ENCODE measurements at places on chromosomes 5 and 9.
A peak's percentile ranks its signal among the peaks of the same experiment; 100 is the strongest.

GRCh38 chr9:82673919-82674318 lies 389.0 kb downstream of the RASEF start:
- no peak for DNase-seq

GRCh38 chr5:178461004-178461730 lies 129.0 kb downstream of the COL23A1 start:
- DNase-seq, result peak; percentile 34

- DNase-seq, result peak; percentile 42
These were observed 8.0 kb downstream of the KLF9 start for GRCh38 chr9:70406434-70406862.

DNA sequence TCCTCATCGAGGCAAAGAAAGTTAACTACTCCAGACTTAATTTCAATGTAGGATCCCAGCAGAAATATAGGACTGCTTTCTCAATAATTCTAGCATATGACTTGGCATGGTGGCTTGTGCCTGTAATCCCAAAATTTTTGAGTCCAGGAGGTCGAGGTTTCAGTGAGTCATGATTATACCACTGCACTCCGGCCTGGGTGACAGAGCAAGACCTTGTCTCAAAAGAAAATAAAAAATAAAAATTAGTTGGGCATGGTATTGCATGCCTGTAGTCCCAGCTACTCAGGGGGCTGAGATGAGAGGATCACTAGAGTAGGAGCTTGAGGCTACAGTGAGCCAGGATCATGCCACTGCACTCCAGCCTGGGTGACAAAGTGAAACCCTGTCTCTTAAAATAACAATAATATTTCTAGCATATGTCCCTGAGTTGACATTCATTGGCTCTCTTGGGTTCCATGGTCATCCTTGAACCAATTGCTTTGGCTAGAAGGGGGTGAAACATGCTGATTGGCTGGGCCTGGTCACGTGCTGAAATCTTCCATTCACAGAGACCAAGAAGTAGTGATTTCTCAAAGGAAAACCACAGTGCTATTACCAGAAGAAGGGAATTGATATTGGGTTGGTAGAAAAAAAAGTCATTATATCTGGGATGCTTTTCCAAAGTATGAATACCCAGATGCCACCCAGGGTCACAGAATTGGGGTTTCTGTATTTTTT lies 31.6 kb upstream of the GARNL3 start:
- no peak for DNase-seq

DNA sequence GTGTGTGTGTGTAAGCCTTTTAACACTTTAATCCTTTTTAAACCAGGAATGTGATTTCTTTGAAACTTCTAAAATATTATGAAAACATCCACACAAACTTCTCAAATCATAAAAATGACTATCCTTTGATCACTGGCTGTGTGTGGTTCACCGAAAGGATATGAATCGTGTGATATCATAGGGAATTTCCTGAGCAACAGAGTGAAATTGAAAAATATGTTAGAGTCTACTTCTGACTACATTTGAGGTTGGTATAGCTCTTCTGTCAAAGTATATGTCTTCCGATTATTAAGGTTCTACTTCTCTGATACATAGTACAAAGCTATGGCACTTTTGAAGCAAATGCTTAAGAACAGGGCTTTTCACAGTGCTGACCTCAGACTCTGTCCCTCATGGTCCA lies 40.3 kb downstream of the RGMB start:
- no peak for DNase-seq

DNA sequence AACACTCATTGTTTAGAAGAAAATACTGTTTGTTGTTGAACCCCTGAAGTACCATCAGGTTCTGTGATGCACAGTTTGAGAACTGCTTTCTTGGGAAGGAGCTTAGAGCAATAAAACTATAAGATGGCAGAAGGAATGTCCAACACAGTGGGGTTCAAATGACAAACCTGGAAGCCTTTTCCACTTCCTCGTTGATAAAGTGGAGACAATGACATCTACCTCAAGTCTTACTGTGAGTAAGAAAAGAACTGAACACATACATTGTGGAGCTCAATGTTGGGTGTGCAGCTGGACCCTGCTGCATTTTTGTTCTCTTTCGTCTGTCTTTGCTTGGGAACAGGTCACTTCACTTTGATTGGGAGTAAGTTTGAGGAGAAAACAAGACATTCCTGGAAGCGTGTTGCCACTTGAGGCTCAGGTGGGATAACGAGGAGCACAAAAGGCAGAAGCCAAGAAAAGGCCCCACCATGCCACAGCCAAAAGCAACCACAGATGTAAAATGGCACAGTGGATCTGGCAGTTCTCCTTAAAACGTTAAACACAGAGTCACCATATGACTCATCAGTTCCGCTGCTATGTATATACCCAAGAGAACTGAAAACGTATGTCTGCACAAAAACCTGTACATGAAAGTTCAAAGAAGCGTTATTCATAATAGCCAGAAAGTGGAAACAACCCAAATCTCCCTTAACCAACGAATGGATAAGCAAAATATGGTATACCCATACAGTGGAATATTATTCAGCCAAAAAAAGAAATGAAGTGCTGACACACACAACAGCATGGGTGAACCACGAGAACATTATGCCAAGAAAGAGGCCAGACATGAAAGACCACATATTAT lies 42.9 kb upstream of the SUB1 start:
- DNase-seq, result peak; percentile 70

DNA sequence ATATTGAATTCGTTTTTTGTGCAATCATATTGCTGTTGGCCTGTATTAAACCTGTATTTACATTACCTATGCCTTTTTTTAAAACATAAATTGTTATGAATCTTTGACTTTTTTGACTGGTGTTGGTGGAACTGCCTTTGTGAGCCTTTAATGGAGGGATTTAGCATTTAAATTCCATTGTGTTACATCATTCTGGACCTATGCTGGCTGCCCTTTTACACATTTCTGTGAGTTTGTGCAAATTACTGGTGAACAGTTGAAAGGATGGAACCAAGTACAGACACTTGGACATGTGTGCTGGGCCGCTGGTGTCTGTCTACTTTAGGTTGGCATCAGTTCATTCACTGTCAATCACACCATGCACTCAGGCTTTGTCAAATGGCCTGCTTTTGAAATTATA lies 3.4 kb downstream of the SNX18 start:
- DNase-seq, result no peak

Measured in CD4-positive, alpha-beta T cell treated with Interleukin-2 at 100 ng/mL for 4 hours (primary cell).